ENCODE measurements at places on chromosomes 11 and 22. TPM values are rescaled to one million over a fixed set of nuclear protein-coding genes. Genes with fewer than 3 reads are reported as not detected.

Gene DAGLA
- 7.9 TPM for total RNA-seq

DNA sequence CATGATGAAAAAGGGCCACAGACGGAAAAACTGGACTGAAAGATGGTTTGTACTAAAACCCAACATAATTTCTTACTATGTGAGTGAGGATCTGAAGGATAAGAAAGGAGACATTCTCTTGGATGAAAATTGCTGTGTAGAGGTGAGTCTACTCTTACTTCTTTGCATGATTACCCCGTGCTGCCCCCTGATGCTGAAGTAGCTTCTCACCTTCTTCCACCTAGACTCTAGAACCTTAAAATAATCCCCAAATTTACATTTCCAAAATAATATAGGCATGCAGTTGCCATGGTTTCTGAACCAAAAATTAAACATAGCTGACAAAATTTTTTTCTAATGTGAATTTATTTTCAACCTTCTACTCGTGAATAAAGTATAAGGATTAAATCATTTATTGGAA lies 64.2 kb downstream of the SWAP70 start:
- no peak for DNase-seq

- DNase-seq = no peak
Observed at GRCh38 chr11:106384429-106384828, 307.0 kb downstream of the AASDHPPT start.

GRCh38 chr11:123143921-123144320 lies 51.1 kb downstream of the CLMP start:
- DNase-seq = no peak

DNA sequence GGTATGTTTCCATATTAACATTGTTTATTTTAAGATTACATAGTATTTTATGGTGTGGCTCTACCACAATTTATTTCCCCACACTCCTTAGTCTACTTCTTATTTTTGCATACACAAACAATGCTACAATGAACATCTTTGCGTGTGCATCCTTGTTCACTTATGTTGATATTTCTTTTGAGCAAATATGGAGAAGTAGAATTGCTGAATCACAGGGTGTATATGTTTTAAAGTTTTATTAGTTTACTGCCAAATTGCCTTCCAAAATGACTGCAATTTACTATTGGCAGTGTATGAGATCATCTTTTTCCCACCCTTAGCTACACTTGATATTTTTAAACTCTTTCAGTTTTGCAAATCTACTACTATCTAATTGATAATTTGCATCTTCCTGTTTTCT lies 38.7 kb upstream of the FAR1 start:
- DNase-seq = no peak

GRCh38 chr11:129719037-129719436 lies 96.6 kb upstream of the TMEM45B start:
- DNase-seq = no peak

- DNase-seq = no peak
Observed at GRCh38 chr22:19321757-19322156, 30.2 kb upstream of the CLTCL1 start.

Gene PPM1F
- total RNA-seq = 54.8 TPM

Gene DDIAS
- total RNA-seq = 1.3 TPM

Gene KDM4E
- total RNA-seq = not detected

DNA sequence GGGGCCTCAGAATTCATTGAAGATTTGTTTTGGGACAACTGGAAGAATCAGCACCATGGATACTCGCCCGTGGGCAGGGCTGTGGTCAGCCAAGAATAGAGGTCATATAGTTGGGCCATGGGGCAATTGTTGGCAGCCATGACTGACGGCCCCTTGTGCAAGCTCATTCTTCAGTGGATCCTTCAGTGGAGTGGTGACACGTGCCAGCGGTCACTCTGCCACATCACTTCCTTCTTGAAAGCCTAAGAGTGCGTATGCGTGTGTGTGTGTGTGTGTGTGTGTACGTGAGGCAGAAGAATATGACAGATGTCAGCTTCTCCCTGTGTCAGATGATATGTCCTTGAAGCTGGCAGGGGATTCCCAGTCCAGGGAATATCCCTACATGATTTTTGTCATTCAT lies 1.8 kb upstream of the IL18BP start:
- DNase-seq = no peak

DNA sequence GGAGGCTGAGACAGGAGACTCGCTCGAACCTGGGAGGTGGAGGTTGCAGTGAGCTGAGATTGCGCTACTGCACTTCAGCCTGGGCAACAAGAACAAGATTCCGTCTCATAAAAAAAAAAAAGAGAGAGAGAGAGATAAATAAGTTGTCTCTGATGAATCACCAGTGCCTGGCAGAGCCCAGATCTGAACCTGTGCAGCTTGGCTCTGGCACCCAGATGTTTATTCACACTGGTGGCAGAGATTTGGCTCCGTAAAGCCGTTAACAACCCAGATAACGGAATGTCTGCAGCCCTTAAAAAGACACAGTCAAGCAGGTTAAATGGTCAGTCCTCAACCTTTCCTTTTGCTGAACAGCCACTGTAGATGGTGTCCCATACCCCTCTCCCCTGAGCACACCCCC lies 33.5 kb upstream of the RTL6 start:
- DNase-seq = no peak

Data from upper lobe of left lung (tissue), 6 donors.